ENCODE measurements at places on chromosomes 11 and 22. TPM values are rescaled to one million over a fixed set of nuclear protein-coding genes. Genes with fewer than 3 reads are reported as not detected.
A peak's percentile ranks its signal among the peaks of the same experiment; 100 is the strongest.

GRCh38 chr22:23889620-23890019, 4.6 kb upstream of the MIF start:
- DNase-seq = no peak

The CD3E gene
- total RNA-seq = not detected

DNA sequence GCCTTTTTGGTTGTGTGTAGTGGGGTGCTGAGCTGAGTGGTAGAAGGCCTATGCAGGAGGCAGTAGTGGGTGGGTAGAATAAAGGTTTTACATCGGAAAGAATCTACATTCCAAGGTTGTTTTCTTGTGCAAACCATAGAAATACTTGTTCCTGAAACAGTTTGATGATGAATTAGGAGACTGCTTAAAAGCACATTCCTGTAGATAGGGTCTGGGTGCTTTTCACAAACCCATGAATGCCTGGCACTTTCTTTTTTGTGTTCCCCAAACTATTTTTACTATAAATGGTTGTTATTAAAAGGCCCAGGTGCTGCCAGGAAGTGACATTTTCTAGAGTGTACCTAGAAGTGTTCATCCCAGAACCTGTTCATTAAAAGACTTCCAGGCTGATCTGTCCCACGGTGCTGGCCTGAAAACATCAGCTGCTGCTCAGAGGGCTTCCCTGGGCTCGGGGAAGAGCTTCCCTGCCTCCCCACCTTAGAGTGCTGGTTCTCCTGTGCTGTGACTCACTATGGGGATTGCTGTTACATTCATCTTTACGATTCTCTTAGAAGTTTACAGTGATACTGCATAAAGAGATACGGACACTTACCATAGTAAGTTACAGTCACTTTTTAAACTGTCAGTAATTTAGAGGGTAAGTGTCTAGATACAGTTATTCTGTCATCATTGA, 27.9 kb downstream of the PPFIA1 start:
- DNase-seq = no peak

DNA sequence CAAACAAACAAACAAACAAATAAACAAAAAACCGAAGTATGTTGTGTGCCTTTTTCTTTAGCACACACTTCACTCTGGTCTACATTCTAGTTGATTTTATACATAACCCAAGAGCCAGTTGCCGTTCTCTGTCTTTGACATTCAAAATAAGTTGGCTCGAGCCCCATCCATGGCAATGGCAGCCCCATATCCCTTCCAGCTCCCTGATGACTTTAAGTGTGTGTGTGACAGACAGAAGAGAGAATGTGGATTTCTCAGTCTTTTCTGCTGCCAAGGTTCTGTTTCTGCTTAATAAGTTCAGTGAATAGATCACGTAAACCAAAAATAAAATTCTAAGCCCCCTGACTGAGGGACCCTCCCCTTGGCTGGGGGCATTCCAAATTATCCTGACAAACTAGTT, 100.6 kb upstream of the TENM4 start:
- no peak for DNase-seq

DNA sequence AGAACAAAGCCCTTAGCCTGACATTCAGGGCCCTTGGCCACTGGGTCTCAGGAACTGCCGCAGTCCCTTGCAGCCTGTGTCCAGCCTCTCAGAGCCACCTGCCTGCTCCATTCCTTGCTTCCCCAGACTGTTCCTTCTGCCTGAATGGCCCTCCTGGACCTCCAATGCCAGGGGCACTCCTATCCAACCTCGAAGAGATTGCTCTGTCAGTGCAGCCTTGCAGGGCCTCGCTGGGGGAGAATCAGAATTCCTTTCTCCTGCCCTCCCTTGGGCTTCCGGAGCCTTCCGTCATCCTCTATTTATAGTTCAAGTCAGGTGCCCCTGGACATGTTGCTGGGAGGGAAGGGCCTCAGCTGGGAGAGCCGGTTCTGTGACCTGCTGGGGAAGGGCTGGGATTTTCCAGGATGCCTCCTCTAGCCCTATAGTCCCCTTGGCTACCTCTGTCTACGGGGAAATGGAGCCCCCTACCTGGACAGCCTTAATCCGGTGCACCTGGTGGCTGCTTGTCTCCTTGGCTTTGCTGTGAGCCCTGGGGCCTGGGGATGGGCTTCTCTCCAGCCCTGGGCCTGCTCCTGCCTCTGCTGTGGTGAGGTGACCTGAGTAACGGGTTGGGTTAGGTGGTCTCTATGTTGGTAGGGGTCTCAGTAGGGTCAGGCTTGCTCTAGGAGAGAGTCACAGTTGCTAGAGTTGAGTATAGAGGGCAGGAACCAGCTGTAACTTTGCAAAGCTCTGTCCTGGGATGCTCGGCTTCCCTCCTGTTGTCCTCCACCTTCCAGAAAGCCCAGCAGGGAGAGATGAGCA, 45.9 kb upstream of the SYT7 start:
- DNase-seq = no peak

DNA sequence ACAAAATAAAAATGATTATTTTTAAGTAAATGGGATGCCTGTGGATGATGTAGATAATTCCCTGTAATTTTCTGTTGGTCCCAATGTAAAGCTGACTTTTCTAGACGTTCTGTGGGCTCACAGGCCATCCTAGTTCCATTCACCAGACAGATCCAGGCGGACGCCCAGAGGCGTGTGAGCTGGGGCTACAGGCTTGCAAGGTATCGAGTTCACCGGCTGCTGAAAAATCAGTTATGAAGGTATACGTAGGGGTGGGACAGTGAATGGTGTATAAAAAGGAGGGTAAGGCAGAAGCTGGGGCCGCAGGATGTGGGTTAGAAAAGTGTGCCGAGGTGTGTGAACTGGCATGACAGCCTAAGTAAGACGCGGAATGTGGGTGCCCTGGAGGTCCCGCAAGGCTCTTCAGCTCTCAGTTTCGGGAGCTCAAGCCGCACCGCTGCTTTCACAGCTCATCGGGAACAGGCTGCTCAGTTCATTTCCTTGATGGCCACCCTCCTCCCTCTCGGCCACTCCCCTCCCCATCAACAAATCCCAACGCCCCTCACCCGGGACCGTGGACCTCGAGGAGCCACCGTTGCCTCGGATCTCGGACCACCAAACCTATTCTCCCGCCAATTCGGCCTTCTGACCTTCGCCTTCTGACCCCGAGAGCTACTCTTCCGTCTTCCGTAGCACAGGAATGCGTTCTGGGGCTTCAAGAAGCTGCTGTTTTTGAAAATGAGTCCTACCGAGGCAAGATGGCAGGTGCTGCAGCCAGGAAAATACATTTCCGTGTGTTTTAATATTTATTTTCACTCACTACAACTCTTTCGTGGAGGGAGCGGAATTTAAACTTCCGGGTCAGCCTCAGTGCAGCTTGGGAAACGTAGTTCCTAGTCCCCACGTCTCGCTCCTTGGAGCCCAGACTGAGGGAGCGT, at the start of gene XNDC1N:
Gene XNDC1N, minus strand, starts transcription at position 775 of the 917 bp plus-strand sequence. CDS start 5,241 bp downstream, outside the sequence.
- peak; percentile 73 for DNase-seq

GRCh38 chr11:92295175-92296137, 70.8 kb downstream of the FAT3 start:
- DNase-seq = no peak

DNA sequence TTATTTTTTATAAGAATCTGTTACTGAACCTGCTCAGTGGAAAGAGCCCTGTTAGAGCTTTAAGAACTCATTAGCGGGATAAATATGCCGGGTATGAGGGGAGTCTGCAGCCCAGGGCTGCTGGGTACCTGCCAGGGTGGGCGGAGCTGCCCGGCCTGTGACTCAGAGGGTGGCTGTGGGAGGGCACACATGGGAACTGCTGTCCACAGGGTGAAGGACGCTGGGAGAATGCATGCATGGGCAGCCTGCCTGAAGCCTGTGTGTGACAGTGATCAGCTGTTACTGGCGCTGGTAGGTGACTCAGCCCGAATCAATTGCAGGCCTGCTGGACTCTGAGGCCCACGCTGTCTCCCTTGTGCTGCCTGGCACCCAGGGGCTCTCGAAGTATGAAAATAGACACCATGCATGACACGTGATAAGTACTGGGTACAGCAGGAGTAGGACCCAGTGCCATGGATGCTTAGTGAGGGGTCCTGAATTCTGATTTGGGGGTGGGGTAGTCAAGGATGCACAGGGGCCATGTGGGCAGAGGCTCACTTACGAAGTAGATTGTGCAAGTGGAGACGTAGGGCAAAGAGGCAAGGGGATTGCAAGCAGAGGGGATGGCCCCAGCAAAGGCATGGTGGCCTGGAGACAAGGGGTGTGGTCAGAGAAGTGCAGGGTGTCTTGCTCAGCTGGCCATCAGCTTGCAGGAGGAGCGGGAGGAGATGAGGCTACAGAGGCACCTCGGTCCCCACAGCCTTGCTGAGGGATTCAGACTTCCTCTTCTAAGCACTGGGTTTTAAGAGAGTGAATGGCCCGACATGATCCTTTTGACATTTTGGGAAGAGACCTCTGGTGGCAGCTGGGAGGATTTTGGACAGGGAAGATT, 36.5 kb downstream of the GRIK4 start:
- DNase-seq = peak; percentile 59

GRCh38 chr11:8106679-8107078, 25.7 kb downstream of the TUB start:
- DNase-seq = no peak

DNA sequence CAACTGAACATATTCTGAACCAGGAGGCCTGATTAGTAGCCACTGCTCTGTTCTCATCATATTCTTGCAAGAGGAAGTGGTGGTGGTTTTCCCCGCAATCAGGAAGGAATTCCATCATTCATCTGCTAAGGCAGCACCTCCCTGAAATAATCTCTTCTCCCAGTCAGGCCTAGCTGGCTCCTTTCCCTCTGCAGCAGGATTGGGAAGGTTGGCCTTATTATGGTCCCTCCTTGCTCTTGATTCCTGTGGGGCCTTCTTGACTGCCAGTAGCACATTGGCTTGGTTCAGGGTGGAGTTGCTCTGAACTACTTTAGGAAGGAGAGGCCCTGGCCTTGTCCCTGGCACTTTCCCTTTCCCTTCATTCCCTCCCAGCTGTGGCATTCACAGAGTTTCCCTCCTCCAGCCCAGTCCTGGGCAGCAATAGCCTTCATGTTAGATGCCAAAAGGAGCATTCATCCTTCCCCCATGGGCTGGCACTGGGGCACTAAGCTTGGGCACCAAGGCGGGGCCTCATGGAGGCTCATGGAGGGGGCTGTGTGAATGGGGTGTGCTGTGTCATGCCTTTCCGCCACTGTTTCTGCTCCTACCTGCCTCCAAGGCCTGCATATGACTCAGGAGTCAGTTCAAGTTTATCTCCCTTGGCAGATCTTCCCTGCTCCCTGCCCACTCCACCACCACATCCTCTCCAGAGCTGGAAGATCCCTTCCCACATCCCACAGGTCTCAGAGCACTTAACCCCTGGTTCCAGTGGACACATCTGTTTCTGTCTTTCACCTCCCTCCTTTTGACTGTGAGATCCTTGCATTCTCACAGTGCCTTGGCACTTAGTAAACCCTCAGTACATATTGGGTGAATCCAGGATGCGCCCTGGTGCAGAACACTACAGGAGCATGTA, 27.6 kb upstream of the CD44 start:
- no peak for DNase-seq

DNA sequence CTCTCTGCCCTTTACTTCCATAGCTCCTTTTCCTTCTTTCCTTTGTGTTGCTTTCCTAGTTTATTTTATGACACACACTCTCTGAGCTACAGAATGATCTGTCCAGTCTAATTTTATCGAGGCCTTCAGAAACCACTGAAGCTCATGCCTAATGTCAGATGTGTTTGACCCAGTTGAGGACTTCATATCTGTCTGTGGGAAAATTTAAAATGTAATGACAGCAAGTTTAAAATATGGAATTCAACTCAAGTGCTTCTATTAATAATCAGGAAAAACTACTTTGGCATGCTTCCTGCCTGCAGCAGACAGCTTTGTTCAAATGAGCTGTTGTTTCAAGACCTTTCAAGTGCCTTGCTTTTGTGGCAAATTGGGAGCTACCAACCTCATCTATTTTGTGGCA, 261.8 kb upstream of the MTNR1B start:
- DNase-seq = no peak

The OR10A2 gene
- not detected for total RNA-seq

The SEC14L2 gene
- total RNA-seq = 3.0 TPM

The SOX10 gene
- 23.0 TPM for total RNA-seq

- peak; percentile 68 for DNase-seq
Measured at GRCh38 chr22:43993072-43993760, 30.9 kb upstream of the PARVB start.

DNA sequence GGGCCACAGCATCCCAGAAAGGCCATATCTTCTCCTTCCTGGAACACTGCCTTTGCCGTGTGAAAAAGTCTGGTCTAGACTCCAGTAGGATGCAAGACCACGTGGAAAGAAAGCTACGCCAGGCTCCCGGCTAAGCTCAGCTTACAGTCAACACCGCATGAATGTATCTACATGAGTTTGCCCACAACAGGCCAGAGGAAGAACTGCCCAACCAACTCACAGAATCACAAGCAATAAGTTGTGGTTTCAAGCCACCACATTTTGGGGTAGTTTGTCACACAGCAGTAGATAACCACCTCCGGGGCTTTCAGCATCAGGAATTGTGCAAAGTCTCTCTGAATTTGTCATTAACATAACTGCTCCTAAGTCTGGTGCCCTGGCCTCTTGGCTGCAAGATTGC, 27.3 kb downstream of the HSPA8 start:
- DNase-seq = no peak

DNA sequence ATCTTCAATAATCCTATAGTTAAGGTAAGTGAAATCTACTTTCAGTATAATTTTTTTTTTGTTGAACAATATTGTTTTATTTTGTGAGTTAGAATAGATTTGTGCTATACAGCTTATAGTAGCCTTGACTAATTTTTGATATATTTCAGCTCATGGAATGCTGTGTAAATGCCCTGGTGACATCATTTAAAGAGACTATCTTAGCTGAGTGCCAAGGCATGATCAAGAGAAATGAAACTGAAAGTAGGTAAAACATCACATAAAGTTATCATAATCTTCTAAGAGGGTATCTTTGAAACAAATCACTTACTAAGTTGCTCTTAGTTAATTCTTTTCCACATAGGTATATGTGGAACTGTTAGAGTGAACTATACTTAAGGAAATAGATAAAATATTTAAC, 51.4 kb upstream of the ACAT1 start:
- DNase-seq = no peak

The C22orf31 gene
- total RNA-seq = not detected

Data from ascending aorta (tissue), 2 donors.